ENCODE measurements at places on chromosomes 4 and X. TPM values are rescaled to one million over a fixed set of nuclear protein-coding genes. Genes with fewer than 3 reads are reported as not detected.

The UGT8 gene
- total RNA-seq: 0.37 TPM

The SYN1 gene
- total RNA-seq: under 0.01 TPM

The HAND2 gene
- not detected for total RNA-seq

The SSX5 gene
- not detected for total RNA-seq

The GAGE12E gene
- not detected for total RNA-seq

The ERAS gene
- total RNA-seq: not detected

The MTNR1A gene
- total RNA-seq: 0.67 TPM

The CACNA1F gene
- under 0.01 TPM for total RNA-seq

The AGA gene
- total RNA-seq: 49.3 TPM

The GUCY1A1 gene
- 9.2 TPM for total RNA-seq

The MAGEC1 gene
- total RNA-seq: not detected

The DACH2 gene
- total RNA-seq: not detected

The PNMA6F gene
- total RNA-seq: not detected

The CYLC1 gene
- not detected for total RNA-seq

The FOXR2 gene
- not detected for total RNA-seq

The CPE gene
- total RNA-seq: 10.0 TPM

The RTL9 gene
- total RNA-seq: 0.11 TPM

The MAGED4B gene
- 5.6 TPM for total RNA-seq

The GAGE1 gene
- not detected for total RNA-seq

The STPG2 gene
- 0.28 TPM for total RNA-seq

The WAS gene
- total RNA-seq: not detected

The MAGEA12 gene
- total RNA-seq: not detected

The ARMCX1 gene
- total RNA-seq: 13.8 TPM

The TLR2 gene
- total RNA-seq: 33.2 TPM

The TSPAN5 gene
- total RNA-seq: 38.4 TPM

The SEPSECS gene
- 11.7 TPM for total RNA-seq

The DCHS2 gene
- 0.17 TPM for total RNA-seq

The SULT1E1 gene
- total RNA-seq: 18.2 TPM

The CXCL6 gene
- total RNA-seq: not detected

The COL25A1 gene
- not detected for total RNA-seq

The PDLIM3 gene
- total RNA-seq: 0.24 TPM

The ZNF630 gene
- 2.1 TPM for total RNA-seq

Data from mammary epithelial cell (primary cell).